ENCODE measurements at places on chromosomes 6 and 20.

DNA sequence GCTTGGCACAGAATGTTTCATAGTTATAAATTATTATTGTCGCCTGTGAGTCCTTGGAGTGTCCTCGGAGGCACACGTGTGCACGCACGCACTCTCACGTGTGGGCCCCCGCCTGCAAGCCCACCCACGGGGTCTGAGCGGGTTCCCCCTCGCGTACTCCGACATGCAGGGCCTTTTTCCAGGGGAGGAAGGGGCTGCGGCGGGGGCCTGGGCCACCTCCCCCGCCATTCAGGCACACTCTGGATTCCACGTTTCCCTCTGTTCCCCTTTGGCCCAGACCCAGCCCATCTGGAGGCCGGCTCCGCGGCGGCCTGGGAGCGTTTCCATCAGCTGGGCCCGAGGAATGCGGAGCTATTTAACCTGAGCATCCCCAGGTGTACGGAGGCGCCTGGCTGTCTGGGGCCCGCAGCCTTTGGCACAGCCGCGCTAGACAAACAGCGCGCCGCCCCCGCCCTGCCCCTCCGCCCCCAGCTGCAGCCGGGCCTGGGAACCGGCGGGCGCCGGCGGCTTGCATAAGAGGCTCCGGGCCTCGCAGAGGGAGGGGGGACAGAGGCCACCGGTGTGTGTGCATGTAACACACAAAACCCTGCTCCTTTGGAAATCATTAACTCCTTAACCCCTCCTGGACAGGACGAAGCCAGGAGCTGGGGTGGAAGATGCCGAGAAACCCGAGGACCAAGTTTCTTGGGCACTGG lies 3.3 kb downstream of the ID1 start:
- no peak for DNase-seq

GRCh38 chr6:131762984-131763383 lies 44.8 kb upstream of the ENPP1 start:
- no peak for DNase-seq

DNA sequence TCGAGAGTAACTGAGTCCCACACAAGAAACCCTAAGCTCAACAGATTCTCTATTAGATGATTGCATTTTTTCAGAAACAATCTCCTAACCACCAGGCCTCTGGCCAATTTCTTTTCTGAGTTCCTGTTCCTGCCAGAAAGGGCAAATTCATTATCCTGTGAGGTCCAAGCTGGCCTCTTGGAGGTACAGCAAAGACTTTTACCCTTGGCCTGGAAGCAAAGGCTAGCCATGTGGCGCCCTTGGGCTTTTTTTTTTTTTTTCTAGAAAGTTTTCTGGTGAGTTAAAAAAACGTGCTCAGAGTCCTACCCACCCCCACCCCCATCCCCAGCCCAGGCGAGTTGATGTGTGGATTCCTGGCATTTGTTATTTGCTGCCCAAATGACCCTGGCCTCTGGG lies 59.0 kb upstream of the EEF1A1 start:
- no peak for DNase-seq

- DNase-seq, result no peak
Measured at GRCh38 chr6:7615611-7616383, 25.8 kb downstream of the SNRNP48 start.

- no peak for DNase-seq
Measured at GRCh38 chr20:33621717-33622400, 40.3 kb upstream of the C20orf144 start.

- DNase-seq, result no peak
Measured at GRCh38 chr20:20806121-20807095, 94.0 kb upstream of the RALGAPA2 start.

DNA sequence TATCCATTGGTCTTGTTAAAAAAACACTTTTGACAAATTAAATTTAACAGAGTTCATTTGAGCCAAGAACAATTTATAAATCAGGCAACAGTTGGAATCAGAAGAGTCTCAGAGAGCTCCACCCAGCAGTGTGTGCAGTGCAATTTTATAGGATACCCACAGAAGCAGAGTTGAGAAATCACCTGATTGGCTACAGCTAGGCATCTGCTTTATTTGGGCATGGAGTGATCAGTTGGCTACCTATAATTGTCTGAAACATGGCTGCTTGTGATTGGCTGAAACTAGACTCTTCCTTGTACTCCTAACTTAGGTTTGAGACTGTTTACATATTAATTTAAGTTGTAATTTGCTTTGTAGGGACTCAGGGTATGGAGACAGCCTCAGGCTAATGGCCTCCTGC lies 12.0 kb downstream of the PGK2 start:
- DNase-seq, result no peak

- DNase-seq, result no peak
Measured at GRCh38 chr20:37198932-37199660, 19.7 kb upstream of the MROH8 start.

DNA sequence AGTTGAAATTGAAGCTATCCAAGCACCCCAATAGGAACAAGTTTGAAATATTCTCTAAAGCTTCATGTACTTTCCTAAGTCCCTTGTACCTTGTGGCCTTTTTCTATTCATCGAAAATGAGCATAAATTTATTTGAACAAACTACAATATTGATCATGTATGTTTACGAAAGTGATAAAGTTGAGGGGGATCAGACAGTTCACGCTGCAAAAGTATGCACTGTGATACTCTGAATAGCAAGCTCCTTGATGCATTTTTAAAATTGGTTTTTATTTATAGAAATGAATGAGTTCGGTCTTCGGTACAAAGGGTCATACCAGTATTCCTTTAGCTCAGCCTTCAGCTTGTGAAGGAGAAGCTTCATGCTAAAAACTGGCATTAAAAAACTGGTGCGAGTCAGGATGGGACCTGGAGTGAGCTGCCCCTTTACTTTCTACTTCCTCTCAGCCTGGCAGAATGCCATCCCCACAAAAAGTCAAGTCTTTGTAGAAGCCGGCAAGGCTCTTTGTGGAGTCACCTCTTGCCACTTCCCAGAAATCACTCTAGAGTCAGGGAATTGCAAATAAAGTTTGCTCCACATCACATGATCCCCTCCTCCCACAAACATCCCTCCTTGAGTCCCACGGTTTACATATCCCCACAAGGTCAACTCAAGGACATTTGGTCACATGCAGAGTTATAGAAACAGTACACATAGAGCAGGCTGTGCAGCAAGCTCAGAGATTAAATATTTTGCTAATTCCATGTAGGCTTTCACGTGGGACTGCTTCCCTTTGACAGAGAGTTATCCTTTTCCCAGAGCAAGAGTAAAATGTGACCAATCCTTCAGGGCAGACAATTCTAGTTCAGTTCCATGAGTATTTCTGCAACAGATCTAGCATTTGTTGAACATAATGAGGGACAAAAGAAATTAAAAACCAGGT lies 34.6 kb upstream of the ADGRF1 start:
- DNase-seq, result no peak

DNA sequence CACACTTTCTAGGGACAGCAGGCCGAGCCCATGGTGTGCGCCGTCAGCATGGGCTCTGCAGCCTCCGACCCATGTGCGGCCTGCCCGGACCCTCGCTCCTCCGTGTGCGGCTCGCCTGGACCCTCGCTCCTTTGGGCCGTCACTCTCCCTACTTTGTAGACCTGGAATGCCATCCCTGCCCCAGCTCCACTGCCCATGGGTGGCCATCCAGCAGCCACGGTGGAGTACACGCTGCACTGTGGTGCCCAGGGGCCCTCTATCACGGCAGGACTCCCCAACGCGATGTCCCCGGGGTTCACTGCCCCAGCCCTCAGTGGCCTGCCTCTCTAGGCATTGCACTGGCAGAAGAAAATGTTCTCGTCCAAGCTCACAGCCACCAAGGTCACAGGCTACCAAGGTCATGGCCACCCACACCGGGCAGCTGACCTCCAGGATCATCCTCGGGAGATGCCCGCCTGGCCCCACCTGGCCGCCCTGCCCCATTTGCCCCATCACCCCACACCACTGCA lies 24.1 kb upstream of the MRGBP start:
- no peak for DNase-seq

- no peak for DNase-seq
Measured at GRCh38 chr6:159594750-159595117, 98.3 kb downstream of the SOD2 start.

DNA sequence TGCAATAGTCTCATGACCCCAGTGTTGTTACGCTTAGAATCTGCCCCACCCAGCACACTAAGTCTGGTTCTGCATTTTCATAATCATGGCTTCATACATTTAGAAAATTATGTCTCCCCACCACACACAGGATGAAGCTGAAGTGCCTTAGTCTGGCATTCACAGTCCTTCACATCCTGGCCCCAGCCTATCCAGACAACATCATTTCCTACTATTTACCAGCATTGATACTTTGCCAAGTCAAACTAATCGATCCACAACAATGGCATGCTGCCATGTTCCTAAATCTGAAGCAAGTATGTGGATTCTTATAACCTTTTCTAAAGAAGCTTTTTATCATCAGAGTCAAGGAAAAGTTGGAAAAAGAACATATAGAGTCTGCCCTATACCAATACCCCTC lies 132.4 kb upstream of the FBXL4 start:
- DNase-seq, result no peak

DNA sequence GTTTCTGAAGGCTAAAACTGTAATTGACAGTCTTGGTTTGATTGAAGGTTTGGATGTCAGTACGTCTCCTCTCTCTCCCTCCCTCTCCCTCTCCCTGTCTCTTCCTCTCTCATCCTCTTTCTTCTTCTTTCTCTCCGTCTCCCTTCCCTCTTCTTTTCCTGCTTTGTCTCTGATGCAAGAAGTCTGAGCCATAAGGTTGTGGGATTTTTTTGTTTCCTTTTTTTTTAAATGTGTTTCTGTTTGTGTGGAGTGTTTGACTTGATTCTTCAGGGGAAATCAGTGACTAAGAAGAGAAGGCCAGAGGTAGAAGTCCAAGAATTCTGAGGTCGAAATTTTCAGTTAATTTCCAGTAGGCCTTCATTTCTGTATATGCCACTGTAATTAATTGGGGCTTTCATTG lies 111.9 kb downstream of the FOXO3 start:
- no peak for DNase-seq

GRCh38 chr6:160029525-160029924 lies 60.6 kb downstream of the IGF2R start:
- DNase-seq, result no peak

- no peak for DNase-seq
Measured at GRCh38 chr20:19987046-19987445, 30.1 kb upstream of the NAA20 start.

- DNase-seq, result no peak
Measured at GRCh38 chr6:155660251-155660977, 204.8 kb upstream of the NOX3 start.

GRCh38 chr6:113181164-113181563 lies 676.0 kb upstream of the MARCKS start:
- no peak for DNase-seq

DNA sequence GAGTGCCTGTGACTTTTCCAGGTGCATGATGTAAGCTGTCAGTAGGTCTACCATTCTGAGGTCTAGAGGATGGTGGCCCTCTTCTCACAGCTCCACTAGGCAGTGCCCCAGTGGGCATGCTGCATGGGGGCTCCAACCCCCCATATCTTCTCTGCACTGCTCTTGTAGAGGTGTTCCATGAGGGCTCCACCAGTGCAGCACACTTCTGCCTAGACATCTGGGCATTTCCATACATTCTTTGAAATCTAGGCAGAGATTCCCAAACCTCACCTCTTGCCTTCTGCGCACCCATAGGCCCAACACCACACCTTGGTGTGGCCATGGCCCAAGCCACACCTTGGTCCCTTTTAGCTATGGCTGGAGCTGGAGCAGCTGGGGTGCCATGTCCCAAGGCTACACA lies 66.3 kb downstream of the VTA1 start:
- no peak for DNase-seq

GRCh38 chr6:150395388-150396009 lies 26.7 kb downstream of the IYD start:
- DNase-seq, result peak; percentile 48

DNA sequence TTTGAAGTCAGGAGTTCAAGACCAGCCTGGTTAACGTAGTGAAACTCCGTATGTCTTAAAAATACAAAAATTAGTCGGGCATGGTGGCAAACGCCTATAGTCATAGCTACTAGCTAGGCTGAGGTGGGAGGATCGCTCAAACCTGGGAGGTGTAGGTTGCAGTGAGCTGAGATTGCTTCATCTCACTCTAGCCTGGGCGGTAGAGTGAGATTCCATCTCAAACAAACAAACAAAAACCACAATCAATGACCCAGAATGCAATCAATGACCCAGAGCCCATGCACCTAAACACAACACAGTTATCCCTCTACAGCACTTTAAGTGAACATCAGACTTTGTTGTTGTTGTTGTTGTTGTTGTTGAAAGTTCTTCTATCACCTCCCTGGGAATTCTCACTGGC lies 77.9 kb downstream of the MYB start:
- DNase-seq, result no peak

- no peak for DNase-seq
Measured at GRCh38 chr6:42727627-42728026, 5.2 kb upstream of the PRPH2 start.
